ENCODE measurements at places on chromosomes 16 and 17.

- DNase-seq, result no peak
Observed at GRCh38 chr16:70701036-70701435, 15.2 kb upstream of the MTSS2 start.

DNA sequence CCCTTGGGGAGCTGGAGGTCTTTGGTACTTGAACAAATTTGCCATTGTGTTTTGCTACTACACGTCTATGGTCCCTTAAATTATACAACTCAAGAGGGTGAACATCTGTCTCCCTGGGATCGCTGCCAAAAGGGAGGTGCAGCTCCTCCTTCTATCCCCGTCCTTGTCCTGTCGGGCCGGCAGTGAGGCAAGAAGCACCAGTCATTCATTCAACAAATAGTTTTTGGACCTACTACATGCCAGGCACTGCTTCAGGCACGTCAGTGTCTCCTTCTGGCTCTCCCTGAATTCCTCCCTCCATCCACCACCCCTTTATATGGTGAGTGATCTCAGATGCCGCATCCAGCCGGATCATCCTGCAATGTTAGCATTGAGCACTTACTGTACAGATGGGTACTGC, 2.2 kb upstream of the RPL38 start:
- DNase-seq, result peak; percentile 54

- peak; percentile 38 for DNase-seq
Observed at GRCh38 chr16:69397821-69398521, 12.2 kb upstream of the TERF2 start.

- peak; percentile 57 for DNase-seq
Observed at GRCh38 chr17:77086433-77087010, 54.2 kb upstream of the SEC14L1 start.

DNA sequence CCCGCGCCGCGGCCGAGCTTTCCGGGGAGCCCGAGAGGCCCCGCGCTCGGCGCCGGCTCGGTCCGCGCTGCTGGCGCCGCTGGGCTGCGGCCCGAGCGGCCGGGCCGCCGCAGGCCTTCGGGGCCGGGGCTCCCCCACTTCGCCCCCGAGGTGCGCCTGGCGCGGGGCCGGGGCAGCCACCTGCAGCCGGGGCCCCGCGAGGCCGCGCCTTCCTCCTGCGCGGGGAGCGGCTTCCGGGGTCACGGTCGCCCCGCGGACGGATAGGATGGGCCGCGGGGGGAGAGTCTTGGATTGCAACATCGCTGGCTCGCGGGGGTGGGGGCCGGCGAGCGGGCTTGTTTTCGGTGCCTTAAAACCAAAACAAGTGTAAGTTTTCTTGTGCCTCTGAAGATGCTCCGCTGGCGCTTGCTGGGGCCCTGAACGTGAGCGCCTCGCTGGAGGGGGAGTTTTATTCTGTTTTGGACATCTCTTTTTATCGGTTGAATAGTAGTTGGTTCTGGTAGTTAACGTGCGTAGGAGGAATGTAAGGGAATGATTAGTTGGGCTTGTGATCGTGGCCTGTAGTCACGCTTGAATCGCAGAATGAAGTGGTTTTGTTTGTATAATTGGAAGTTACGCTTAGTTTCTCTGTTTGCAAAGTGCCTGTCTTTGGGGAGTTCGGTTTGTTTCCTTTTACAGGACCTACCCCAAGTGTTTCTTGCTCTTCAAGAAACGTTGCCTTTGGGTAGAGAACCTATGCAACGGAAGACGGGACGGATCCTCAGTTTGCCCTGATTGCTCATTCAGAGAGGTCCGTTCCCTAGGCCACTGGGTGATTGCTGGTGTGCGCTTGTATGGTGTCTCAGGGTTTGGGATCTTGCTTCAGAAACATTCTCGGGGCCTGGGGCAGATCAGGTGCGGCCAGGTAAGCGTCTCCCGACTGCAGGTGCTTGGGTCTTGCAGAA, 724 bp downstream of the UBE2I start:
- no peak for DNase-seq

DNA sequence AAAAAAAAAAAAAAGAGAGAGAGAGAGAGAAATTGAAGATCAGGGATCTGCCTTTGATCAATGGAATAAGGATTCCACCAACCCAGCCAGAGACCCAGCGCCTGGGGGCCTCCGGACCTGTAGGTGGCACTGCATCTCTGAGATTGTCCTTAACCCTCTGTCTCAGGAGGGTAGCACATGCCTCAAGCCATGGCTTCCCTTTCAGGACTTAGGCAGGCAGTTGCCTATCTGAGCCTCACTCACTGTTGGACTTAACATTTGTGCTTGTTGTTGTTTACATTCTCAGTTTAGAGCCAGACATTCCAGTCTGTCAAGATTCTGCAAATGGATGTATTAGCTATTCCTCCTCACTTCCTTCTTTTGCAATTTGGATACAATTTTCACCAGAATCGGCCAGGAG, 5.1 kb upstream of the SCNN1B start:
- no peak for DNase-seq
